PC-3 (cell line): ENCODE measurements at places on chromosomes 16 and 17. TPM values are rescaled to one million over a fixed set of nuclear protein-coding genes. Genes with fewer than 3 reads are reported as not detected.

ZNF785 gene
- 4.9 and 5.0 TPM in 2 replicates for total RNA-seq

- no peak overlapping the region for H3K4me3 ChIP-seq
- no peaks in the 10 kb centered on the region; the same call in 1 of the 2 replicates for H3K36me3 ChIP-seq
- peak overlapping the region; percentile 89 for H3K27ac ChIP-seq
- peaks cover 37% of the 10 kb centered on the region for H3K4me1 ChIP-seq
- DNase-seq: peak; percentile 70
- H3K27me3 ChIP-seq: no peaks in the 10 kb centered on the region
These were observed 25.6 kb downstream of the ABCC3 start for GRCh38 chr17:50660042-50660886.

- H3K4me1 ChIP-seq: peaks cover 23% of the 10 kb centered on the region
- H3K36me3 ChIP-seq: no peaks in the 10 kb centered on the region
- peak within 1 kb of the TSS; percentile 74 for H3K4me3 ChIP-seq
- H3K27me3 ChIP-seq: peaks cover 16% of the 10 kb centered on the region
These were observed at the start of gene NOG for GRCh38 chr17:56593646-56594319. Gene NOG, plus strand, starts transcription at chr17:56593699. Its CDS starts 525 bp downstream, at chr17:56594224.

DNA sequence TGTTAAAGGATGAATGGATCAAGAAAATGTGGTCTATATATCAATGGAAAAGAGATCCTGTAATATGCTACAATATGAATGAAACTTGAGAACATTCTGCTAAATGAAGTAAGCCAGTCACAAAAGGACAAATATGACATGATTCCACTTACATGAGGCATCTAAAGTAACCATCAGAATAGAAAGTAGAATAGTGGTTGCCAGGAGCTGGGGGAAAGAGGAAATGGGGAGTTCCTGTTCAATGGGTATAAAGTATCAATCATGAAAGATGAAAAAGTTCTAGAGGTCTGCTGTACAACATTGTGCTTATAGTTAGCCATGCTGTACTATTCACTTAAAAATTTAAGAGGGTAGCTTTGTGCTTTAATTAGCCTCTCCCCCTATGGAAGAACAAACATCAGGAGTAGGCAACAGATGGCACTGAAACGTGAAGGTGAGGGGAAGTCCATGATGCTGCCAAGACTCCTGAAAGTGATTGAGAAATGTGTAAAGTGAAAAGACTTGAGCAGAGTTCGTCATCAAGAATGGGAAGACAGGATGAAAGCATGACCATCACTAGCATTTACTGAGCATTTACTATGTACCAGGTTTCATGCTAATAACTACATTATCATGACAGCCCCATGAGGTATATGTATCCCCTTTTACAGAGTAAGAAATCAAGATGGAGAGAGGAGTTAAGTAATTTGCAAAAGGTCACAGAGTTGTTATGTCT lies 167.2 kb downstream of the CYB561 start:
- DNase-seq: no peak
- no peaks in the 10 kb centered on the region for H3K27me3 ChIP-seq
- peaks cover 67% of the 10 kb centered on the region for H3K4me1 ChIP-seq
- no peaks in the 10 kb centered on the region for H3K36me3 ChIP-seq

- H3K4me1 ChIP-seq: no peaks in the 10 kb centered on the region
- no peaks in the 10 kb centered on the region for H3K36me3 ChIP-seq
- no peak overlapping the region for H3K4me3 ChIP-seq
These were observed 512.0 kb downstream of the NPIPA7 start for GRCh38 chr16:16890964-16891363.

- no peaks in the 10 kb centered on the region for H3K36me3 ChIP-seq
- H3K4me3 ChIP-seq: no peak overlapping the region
- H3K27me3 ChIP-seq: no peaks in the 10 kb centered on the region
- no peaks in the 10 kb centered on the region for H3K4me1 ChIP-seq
- no peak for DNase-seq
These were observed 41.0 kb downstream of the C16orf95 start for GRCh38 chr16:87276091-87276701.

DNA sequence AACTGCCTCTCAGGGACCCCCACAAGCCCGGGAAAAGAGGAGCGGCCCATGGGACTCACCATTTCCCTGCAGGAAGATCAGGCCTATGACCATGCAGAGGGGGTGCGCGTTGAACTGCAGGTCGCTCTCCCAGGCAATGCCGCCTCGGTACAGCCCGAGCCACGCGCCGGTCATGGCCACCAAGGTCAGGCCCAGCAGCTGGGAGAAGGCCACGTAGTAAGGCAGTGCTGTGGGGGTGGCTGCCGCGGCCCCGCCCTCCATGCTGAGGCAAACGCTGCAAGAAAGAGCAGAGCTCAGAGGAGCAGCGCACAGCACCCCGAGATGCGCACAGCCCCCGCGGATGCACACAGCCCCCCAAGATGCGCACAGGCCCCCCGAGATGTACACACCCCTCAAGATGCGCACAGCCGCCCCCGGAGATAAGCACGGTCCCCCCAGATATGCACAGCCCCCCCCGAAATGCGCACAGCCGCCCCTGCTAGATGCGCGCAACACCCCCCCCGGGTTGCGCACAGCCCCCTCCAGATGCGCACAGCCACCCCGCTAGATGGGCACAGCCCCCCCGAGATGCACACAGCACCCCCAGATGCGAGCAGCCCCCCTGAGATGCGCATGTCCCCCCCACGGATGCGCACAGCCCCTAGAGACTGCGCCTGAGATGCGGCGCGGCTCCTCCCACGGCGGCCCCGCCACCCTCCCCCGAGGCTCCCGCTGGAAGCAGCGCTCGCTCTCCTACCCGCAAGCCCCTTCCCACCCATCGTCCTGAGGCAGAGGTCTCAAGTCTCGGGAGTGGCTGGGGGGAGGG lies 8.6 kb downstream of the CYB561 start:
- peaks cover 61% of the 10 kb centered on the region for H3K4me1 ChIP-seq
- no peak for DNase-seq
- H3K27me3 ChIP-seq: no peaks in the 10 kb centered on the region
- H3K4me3 ChIP-seq: no peak overlapping the region

DNA sequence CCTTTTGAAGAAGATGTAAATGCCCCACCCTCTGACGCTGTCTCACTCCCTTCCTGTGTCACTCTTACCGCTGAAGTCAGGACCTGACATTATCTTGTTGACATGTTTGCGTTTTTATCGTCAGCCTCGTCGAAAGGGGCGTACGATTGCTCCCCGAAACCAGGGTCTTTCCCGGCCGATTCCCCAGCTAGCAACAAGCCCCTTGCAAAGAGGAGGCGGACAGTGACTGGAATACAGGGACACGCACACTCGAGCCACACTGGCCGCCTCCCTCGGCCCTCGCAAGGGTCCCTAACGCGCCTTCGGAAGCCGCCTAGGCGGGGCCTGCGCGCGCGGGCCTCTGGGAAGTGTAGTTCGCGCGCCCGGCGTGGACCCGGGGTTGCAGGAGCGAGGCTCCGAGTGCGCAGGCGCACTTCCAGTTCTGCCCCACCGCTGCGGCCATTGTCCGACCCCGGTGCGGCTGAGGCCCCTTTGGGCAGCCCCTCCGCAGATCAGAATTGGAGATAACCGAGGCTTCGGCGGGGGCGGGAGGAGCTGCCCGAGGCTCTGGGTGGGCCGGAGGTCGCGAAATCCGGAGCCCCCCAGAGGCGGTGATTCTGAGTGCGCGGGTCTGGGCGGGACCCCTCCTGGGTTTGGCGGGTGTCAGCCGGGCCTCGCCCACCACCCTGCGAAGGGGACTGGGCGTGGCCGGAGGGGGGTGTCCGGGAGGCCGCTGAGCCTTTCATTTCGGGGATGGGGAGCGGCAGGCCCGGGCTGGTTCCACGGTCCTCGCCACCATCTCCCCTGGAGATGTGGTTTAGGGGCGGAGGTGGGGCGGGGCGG lies at the start of gene ZFP90:
ZFP90 (plus strand) TSS at position 412 of the 822 bp plus-strand sequence. CDS start 502 bp downstream, outside the sequence.
- DNase-seq: peak; percentile 79
- no peak within 1 kb of the TSS for H3K27ac ChIP-seq
- no peaks in the 10 kb centered on the region for H3K4me1 ChIP-seq
- H3K4me3 ChIP-seq: peak within 1 kb of the TSS; percentile 87
- no peaks in the 10 kb centered on the region for H3K27me3 ChIP-seq

RAB11FIP4 gene
- total RNA-seq: 4.2 and 4.5 TPM in 2 replicates

DNA sequence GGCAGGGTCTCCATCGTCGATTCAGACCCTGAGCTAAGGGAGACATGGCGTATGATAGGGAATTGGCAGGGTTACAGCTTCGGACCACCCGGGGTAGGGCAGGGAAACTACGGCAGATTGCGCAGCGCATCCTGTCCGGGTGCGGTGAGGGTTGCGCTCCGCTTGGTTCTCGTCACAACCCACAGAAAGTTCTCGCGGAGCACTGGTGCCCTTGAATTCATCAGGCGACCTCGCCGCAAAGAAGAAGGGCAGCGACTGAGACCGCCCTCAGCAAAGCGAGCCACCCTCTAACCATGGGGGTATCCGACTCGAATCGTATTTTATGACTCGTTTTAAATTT lies 1.2 kb downstream of the HS3ST3B1 start:
- H3K36me3 ChIP-seq: no peaks in the 10 kb centered on the region
- peaks cover 43% of the 10 kb centered on the region for H3K4me1 ChIP-seq
- no peak for DNase-seq
- H3K27me3 ChIP-seq: peaks cover 93% of the 10 kb centered on the region
- H3K4me3 ChIP-seq: peak overlapping the region; percentile 65

GRCh38 chr17:77542551-77543490 lies 402.1 kb downstream of the SEC14L1 start:
- no peak overlapping the region for H3K27ac ChIP-seq
- no peaks in the 10 kb centered on the region; the same call in 1 of the 2 replicates for H3K4me1 ChIP-seq
- H3K4me3 ChIP-seq: no peak overlapping the region
- DNase-seq: peak; percentile 91
- peaks cover 60% of the 10 kb centered on the region for H3K27me3 ChIP-seq
- H3K36me3 ChIP-seq: no peaks in the 10 kb centered on the region

- no peaks in the 10 kb centered on the region for H3K36me3 ChIP-seq
- H3K4me3 ChIP-seq: no peak overlapping the region
- no peaks in the 10 kb centered on the region for H3K4me1 ChIP-seq
- no peak overlapping the region for H3K27ac ChIP-seq
- H3K27me3 ChIP-seq: no peaks in the 10 kb centered on the region
These were observed 20.5 kb downstream of the SLC4A1 start for GRCh38 chr17:44247440-44247841.

TSPAN10 gene
- total RNA-seq: 3.5 and 3.9 TPM in 2 replicates

DNA sequence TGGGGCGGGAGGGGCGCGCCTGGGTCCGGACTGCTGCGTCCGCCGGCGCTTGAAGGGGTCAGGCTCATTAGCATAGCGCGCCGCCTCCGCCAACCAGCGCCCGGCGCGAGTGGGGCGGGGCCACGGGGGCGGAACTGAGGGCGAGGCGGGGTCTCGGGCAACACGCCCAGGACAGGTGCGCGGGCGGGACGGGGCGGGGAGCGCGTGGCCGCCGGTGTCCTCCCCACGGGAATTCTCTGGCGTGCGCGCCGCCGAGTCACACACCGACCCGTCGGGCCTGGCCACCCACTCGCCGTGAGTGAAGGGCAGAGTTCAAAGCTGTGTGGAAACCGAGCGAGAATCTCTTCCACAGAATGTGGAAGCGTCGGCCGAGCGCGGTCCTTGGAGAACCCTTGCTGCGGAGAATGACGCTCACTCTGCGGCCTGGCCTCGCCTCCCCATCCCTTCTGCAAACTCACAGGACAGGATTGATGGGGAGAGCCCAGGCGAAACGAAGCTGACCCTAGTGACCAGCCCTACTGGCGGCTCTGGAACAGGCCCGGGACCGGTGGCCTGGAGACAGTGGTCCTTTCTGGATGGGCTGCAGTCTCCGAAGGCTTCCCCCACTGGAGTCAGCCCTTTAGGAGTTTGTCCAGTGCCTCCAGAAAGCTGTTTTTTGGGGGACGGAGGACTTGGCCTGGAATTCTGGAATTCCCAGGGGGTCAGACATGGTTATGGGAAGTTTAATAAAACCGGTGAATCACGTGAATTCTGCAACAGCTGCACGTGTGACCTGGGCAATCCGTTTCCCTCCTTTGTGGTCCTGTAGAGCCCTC lies at the start of gene SNAI3:
SNAI3 (minus strand) TSS at position 69 of the 815 bp plus-strand sequence. CDS start 101 bp downstream, outside the sequence.
- H3K27ac ChIP-seq: no peak within 1 kb of the TSS
- no peaks in the 10 kb centered on the region for H3K27me3 ChIP-seq
- DNase-seq: peak; percentile 76
- H3K4me3 ChIP-seq: peak within 1 kb of the TSS; percentile 72

DNA sequence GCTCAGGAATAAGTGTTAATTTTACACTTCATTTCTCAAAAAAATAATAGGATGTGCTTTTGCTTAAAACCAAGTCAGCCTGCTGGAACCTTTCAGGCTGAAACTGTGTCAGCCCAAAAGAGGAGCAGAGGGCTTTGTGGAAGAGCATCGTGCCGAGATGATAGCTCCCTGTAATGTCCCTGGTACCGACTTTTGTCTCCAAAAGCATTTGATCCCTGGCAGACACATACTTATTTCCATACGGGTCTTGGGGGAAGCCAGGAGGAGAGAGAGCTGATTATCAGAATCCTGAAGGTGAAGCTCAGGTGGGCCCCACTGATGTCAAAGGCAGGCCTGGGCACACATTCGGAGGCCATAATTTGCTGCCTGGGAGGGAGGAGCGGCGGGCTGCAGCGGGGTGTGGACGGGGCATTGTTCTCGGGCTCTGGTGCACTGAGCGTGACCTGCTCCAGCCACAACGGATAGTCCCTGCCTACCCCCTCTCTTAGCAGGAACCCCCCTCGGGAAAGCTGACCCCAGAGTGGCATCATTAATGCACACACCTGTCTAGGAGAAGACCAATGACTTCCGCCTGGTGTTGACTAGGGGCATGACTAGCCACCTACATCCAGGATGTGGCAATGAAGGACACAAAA lies 155.9 kb downstream of the C16orf78 start:
- H3K27ac ChIP-seq: no peak overlapping the region
- no peak overlapping the region for H3K4me3 ChIP-seq
- H3K36me3 ChIP-seq: no peaks in the 10 kb centered on the region
- no peaks in the 10 kb centered on the region for H3K4me1 ChIP-seq
- no peak for DNase-seq

WFIKKN2 gene
- total RNA-seq: not detected in 2 replicates

DNA sequence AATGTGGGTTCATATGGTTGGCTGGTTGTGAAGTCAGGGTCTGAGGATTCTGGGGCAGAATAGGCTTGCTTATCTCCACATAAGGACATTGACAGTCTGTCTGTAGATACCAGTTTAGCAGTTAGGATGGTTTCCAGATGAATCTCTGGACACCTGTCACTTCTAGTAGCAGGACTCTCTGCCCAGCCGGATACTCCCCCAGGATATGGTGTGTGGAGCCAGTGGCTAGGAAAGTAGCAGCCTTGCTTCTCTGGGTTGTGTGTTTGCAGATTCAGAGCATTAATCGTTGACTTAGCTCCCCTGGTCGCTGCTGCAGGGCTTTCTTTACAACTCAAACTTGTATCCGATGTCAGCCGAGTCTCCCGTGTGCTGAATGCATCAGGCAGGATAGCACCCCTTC lies 45.2 kb downstream of the CLEC16A start:
- H3K27ac ChIP-seq: no peak overlapping the region
- H3K36me3 ChIP-seq: no peaks in the 10 kb centered on the region
- DNase-seq: no peak
- H3K4me3 ChIP-seq: no peak overlapping the region
- H3K4me1 ChIP-seq: peaks cover 33% of the 10 kb centered on the region
- no peaks in the 10 kb centered on the region for H3K27me3 ChIP-seq
